ENCODE measurements at places on chromosomes 3 and 15.

- DNase-seq = no peak
Observed at GRCh38 chr15:45534821-45535220, 12.3 kb upstream of the SLC30A4 start.

DNA sequence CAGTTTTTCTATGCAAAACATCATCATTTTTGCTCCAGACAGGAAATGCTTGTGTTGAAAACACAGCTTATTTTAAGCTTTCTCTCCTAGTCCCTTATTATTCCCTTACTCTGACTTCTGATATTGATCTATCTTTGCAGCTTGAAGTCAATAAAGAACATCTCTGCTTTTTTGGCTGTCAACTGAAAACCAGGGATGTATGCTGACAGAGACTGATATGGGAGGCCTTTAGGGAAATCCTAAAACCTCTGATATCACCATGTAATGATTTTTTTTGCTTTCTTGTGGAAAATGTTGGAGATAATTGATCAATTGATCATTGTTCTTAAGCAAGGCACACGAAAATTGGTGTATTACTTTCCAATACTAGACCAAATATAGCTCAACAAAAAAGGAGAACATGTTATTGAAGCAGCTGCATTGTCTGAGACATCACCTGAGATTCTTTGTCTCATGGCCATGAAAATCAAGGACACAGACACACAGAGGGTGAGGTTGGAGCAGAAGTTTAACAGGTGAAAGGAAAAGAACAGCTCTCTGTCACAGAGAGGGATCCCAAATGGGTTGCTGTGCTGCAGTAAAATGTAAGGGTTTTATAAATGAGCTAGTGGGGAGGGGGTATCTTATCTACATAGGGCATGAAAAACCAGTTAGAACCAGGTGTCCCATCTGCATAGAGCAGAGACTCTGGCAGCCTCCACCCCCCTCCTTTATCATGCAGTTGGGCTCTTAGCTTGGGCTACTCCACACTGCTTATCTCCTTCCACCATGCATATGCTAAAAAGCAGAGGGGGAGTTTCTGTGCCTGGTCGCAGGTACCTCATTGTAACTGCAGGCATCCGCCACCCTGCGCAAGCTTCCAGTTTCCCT lies 17.0 kb upstream of the SENP7 start:
- DNase-seq = no peak

- DNase-seq = no peak
Observed at GRCh38 chr3:197501879-197502620, 53.7 kb downstream of the BDH1 start.

GRCh38 chr15:47708161-47708980 lies 8.9 kb upstream of the SEMA6D start:
- DNase-seq = no peak

- no peak for DNase-seq
Observed at GRCh38 chr15:54033869-54034458, 55.7 kb downstream of the UNC13C start.

DNA sequence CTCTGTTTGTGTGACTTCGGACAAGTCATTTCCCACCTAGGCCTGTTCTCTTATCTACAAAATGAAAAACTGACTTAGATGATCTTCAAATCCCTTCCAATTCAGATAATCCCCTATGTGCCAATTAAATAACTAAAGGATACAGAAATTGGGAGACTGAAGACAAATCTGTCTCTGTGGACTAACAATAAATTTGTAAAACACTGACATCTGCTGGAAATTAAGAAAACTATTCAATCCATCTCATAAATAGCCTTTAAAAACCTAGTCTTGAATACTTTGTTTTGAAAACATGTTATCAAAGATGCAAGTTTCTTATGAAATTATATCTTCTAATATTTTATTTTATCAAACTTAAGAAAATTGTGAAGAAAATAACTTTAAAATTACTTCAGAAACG lies 38.3 kb downstream of the MTHFS start:
- DNase-seq = no peak

- no peak for DNase-seq
Observed at GRCh38 chr3:176581589-176581988, 615.7 kb downstream of the TBL1XR1 start.

GRCh38 chr3:148607491-148607890 lies 90.2 kb upstream of the AGTR1 start:
- DNase-seq = no peak

- peak; percentile 9 for DNase-seq
Observed at GRCh38 chr3:156787926-156788663, 38.1 kb upstream of the LEKR1 start.

- DNase-seq = no peak
Observed at GRCh38 chr3:58082047-58082446, 73.8 kb downstream of the FLNB start.

GRCh38 chr3:46314517-46314916 lies 39.4 kb upstream of the CCR2 start:
- DNase-seq = no peak

GRCh38 chr3:50154476-50154839 lies 666 bp upstream of the SEMA3F start:
- peak; percentile 23 for DNase-seq

GRCh38 chr15:79526376-79526775 lies 94.2 kb downstream of the MINAR1 start:
- no peak for DNase-seq

GRCh38 chr15:43347114-43347513 lies 16.7 kb upstream of the LCMT2 start:
- DNase-seq = no peak

DNA sequence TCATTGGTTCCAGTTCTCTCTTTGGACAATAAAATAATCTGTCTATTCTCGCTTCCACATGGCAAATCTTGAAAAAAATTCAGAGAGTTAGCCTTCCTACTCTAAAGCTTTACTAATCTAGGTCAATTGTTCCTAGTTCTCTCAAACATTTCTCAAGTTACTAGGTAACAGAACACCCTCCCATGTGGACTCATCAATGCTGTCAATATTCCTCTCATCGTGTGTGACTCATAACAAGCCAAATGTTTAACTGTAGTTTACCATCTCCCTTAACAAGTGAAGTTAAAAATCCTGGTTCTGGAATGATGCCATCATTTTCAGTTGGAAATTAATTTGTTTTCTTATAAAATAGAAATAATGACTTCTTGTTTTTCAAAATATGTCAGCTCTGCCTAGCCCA lies 438.6 kb downstream of the ROBO1 start:
- DNase-seq = no peak

DNA sequence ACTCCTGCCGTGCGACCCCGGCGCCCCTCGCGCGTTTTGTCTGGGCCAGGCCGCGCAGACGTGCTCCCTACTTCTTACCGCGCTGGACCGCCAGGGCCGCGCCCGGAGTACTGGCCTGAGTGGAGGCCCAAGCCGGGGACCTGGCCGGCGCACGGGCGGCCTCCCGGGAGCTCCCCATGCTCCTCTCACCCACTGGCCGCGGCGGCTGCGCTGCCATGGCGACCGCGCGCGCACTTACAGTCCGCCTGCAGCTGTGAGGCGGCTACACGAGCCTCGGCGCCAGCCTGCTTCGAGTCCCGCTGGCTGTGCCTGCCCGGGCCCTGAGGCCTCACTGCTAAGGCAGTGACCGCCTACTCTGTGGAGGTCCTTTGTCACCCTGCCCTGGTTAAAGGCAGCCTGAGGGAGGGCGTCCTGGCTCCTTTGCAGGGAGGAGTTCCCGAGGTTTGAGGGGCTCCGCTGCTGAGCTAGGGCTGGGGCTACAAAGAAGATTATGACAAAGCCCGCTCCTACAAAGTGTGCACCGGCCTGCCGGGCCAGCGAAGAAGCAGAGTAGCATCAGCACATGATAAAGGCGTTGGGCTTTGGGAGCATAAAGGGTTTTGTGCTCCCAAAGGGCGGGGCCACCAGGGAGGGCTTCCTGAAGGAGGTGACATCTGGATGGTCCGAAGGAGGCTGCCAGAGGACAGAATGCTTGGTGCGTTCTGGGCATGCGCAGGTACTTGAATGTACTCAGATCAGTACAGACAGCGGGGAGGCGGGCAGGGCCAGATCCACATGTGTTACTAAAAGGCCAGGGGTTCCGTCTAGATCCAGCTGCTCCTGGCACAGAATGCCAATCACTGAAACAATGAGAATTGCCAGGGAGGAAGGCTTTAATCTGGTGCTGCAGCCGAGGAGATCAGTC lies at the start of the genes LRRC34 and LRRIQ4:
Gene LRRC34 (minus strand): TSS at position 573 of the 904 bp plus-strand sequence. CDS start 356 bp downstream, at position 217.
Gene LRRIQ4 (plus strand): TSS at position 539 of the 904 bp plus-strand sequence. CDS start 9,052 bp downstream, outside the sequence.
- peak; percentile 93 for DNase-seq

GRCh38 chr3:140834266-140835037 lies 107.2 kb upstream of the SLC25A36 start:
- DNase-seq = no peak

DNA sequence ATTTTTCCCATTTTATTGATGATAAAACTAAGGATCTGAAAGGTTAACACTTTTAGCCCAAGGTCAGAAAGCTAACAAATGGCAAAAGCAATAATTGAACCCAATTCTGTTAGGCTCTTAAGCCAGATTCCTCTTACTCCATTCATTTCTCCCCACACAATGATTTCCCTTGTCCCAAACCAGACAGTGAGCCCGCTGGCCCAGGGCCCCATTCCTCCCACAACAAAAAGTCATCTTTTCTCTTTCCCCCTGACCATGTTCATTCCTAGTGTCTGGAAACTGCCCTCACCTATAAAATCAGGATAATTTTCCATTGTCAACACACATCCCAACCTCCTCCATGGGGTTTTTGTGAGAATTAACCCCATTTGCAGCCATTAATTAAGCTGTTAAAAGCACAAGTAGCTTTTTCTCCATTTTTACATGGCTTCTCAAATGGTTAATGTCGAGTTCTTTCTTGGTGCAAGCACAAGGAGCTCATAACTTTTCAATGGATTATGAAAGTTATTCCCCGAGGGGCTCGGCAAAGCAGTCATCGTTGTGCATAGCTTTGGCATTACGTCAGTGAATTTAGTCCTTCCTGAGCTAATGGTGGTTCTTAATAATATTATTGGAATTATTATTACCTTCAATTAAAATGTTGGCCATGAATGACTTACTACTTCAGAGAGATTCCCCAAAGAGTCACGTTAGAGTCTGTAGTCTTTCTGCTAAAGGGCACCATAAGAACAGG lies 151.0 kb upstream of the WNT5A start:
- no peak for DNase-seq

DNA sequence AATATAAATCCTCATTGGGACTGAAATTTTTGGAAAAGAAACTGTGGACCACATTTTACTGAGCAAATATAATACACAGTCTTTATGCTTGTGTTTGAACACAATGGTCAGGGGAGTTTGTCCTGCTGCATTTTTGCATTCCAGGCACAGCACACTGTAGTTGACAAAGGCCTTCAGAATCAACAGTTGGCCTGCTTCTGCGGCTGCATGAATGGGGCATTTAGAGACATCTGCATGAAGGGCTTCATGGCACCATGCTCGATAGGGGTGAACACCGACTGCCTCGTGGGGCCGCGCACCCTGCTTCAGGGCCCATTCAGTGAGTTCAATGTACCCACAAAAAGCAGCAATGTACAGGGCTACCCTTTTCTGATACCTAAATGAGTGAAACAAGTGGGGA lies 15.4 kb upstream of the COMMD2 start:
- DNase-seq = no peak

DNA sequence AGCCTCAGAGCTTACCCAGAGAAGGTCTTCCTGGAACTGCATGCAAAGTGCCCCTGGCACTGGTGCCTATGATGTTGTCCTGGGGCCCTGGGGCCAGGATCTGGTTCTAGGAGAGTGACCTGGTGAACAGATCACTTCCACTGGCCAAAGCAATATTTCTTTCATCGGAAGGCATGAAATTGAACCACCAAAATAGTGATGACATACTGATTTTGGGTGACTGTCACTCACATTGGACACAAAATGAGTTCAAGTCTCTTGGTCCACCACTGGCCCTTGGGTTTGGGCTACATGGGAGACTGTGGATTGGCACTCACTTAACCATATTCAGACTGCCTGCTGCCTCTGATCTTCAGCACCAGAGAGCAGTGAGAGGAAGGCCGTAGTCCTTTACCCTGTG lies 549.3 kb upstream of the PPP2R3A start:
- no peak for DNase-seq

DNA sequence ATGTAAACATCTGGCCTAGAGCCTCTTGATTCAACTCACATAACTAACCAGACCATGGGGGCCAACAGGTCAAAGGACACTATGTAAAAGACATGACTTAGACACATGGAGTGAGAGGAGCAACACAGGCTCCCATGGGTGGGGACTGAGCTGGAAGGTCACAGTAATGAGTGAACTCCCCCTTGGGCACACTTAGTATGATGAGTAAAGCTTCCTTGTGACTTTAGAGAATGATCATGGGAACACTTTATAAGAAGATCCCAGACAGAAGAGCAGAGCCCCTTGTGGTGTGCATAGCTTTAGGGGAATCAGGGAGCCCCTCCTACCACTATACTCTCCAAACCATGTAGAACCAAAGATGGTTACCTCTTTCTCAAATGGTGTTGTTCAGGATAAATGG lies 10.2 kb downstream of the GCSAM start:
- DNase-seq = no peak

- no peak for DNase-seq
Observed at GRCh38 chr3:115652738-115653137, 29.4 kb downstream of the GAP43 start.

GRCh38 chr15:96732704-96733103 lies 402.2 kb downstream of the NR2F2 start:
- no peak for DNase-seq

- DNase-seq = peak; percentile 69
Observed at GRCh38 chr3:113287803-113288648, 76.7 kb downstream of the BOC start.

DNA sequence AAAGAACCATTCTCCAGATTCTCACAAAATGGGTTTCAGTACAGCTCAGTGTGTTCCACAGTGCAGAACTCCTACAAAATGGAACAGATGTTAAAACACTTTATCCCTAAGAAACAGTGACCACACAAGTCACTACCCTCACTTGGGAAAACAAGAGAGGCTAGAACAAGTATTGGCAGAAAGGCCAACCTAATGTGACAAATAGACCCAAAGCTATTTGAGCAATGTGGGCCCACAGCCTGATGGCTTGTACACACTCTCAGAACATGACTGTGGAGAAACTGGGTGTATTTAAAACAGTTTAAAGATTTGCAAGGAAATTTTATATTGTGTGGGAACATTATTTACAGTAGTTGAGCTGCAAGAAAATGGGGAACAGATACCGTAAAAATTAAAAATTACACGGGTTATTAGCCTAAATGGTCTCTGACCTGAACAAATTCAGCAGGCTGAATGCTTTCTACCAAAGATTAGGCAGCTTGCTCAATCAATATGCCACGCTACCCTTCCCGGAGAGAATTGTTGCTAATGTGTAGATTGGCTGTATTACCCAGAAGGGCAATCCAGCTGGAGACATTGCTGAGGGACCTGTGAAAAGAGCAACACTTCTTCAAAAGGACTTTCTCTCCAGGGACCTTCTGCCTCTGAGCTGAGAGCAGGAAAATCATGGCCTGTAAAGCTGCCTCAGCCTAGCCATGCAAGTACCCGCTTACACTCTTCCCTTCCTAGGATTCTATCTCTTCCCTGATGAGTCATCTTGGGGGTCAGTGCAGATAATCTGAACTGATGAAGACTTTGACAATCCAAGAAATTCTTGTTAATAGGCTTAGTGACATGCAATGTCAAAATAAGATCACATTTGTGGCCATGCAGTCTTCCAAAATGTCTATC lies 97.1 kb downstream of the STRIT1 start:
- no peak for DNase-seq

- no peak for DNase-seq
Observed at GRCh38 chr3:56989169-56989976, 71.1 kb upstream of the SPATA12 start.

All from BE2C (cell line).